ENCODE measurements at places on chromosomes 13 and 19.

DNA sequence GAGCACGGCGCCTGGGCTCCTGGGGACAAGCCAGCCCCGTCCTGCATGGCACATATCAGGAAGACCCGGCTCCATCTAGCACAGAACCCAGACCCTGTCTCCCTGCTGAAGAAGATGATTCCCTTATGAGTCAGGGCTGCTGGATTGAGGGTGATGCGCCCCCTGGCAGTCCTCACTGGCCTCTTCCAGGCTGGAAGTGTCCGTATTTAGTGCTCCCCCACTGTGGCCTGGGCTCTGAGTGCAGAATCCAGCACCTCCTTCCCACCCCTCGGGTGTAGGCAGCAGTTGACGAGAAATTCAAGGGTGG lies 14.9 kb downstream of the COMP start:
- no peak for DNase-seq

DNA sequence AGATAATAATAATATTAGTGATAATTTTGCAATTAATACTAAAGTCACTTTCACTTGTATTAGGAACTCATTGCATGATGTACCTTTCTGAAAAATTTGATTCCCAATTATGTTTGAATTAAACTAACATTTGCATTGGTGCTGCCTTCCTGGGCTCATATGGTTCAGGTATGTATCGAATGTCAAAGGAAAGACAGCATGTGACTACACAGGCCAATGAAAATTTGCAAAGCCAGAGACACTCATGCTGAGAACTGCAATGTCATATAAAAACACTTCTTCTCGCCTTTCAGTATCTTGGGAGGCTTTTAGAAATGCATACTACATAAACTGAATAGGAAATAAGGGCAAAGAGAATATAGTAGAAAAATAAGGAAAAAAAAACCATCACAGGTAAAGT lies 44.3 kb downstream of the RAP2A start:
- no peak for DNase-seq

- DNase-seq, result no peak
Measured at GRCh38 chr19:35120492-35120891, 4.9 kb downstream of the FXYD3 start.

GRCh38 chr19:43569657-43570056 lies 5.7 kb downstream of the XRCC1 start:
- no peak for DNase-seq

- no peak for DNase-seq
Measured at GRCh38 chr19:1999856-2000515, 15.5 kb downstream of the BTBD2 start.

- DNase-seq, result no peak
Measured at GRCh38 chr13:32025730-32026129, 5.8 kb upstream of the FRY start.

DNA sequence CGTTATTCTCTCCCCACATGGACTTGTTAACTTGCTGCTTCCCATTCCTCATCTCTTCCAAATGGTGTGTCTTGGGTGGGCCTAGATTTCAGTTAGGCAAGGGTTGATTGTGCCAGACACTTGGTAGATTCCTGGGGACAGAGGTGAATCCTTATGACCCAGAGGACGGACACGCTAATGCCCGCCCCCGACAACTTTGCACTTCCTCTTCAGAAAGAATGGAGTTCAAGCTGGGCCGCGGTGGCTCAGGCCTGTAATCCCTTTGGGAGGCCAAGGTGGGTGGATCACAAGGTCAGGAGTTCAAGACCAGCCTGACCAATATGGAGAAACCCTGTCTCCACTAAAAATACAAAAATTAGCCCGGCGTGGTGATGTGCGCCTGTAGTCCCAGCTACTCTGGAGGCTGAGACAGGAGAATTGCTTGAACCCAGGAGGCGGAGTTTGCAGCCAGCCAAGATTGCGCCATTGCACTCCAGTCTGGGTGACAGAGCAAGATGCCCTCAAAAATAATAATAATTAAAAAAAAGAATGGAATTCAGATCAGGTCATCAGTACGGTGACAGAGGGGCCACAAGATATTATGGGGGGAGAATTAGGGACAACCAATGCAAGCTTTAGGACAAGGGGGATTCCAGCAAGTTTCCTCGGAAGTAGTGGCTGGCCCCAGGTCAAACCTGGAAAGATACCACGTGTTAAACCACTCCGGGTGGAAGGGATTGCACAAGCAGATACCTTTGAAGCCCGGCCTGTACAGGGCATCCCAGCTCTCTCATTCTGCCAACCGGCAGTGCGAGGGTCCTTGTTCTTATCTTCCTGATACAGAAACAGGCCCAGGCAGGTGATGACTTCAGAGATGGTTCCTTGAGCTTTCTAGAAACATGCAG lies 2.7 kb downstream of the MYO9B start:
- no peak for DNase-seq

GRCh38 chr19:42024622-42025111 lies 30.6 kb upstream of the ATP1A3 start:
- DNase-seq, result no peak

DNA sequence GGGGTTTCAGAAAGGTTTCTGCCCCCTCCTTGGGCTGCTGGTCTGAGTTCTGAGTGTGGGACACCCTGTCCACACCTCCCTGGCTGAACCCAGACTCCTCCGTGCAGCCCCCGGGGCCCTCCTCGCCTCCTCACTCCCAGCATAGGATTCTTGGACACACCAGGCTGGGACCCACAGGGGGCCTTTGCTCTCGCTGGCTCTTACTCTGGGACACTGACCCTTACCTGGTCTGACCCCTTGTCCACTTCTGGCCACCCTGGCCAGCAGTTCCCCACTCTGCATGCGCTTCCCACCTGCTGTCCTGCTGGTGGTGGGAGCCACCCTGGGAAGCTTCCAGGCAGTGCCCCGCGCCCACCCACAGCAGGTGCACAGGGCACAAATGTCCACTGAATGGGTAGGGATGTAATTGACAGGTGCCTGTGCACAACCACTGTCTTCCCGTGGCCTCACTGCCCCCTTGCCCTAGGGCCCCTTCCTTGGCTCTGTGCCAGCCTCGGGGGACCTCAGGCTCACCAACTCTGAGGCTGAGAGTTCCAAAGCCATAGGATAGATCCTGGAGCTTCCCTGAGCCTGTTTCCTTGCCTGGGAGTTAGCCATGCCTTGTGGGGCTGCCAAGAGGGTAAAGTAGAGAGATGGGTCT lies 7.0 kb upstream of the SLC25A42 start:
- no peak for DNase-seq

GRCh38 chr13:46747031-46747820 lies 49.7 kb downstream of the ESD start:
- DNase-seq, result no peak

DNA sequence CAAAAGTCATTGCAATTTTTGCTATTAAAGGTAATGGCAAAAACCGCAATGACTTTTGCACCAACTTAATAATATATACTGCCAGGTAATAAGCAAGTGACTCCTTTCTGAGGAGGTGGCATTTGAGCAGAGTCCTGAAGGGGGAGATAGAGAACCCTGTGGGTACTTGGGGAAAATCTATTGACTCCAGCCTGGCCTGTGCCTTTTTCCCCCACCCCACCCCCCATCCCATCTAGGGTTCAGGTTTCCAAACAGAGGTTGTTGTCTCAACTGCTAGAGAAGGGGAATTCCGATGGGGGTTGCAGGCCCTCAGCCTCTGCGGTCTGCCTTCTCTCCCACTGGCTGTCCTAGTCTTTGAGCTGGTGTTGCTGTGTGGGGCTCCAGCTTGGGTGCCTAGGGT lies 11.5 kb downstream of the S1PR2 start:
- DNase-seq, result no peak

- no peak for DNase-seq
Measured at GRCh38 chr13:110403721-110404120, 96.6 kb downstream of the COL4A2 start.

GRCh38 chr13:54802226-54802625 lies 1773.6 kb downstream of the OLFM4 start:
- no peak for DNase-seq

GRCh38 chr13:84865783-84866221 lies 933.4 kb downstream of the SLITRK6 start:
- DNase-seq, result no peak

- DNase-seq, result peak; percentile 58
Measured at GRCh38 chr13:75135325-75135825, 346.6 kb downstream of the TBC1D4 start.

- DNase-seq, result no peak
Measured at GRCh38 chr13:62418872-62419271, 1003.2 kb upstream of the PCDH20 start.

DNA sequence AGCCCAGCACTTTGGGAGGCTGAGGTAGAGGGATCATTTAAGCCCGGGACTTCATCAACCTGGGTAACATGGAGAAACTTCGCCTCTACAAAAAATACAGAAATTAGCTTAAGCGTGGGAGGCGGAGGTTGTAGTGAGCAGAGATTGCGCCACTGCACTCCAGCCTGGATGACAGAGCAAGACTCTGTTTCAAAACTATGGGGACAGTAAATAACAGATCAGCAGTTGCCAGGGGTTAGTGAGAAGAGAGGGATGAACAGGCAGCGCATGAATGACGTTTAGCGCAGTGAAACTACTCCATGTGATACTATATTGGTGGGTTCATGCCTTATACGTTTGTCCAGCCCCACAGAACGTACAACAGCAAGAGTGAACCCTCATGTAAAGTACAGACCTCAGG lies 7.1 kb upstream of the ICAM3 start:
- DNase-seq, result no peak

DNA sequence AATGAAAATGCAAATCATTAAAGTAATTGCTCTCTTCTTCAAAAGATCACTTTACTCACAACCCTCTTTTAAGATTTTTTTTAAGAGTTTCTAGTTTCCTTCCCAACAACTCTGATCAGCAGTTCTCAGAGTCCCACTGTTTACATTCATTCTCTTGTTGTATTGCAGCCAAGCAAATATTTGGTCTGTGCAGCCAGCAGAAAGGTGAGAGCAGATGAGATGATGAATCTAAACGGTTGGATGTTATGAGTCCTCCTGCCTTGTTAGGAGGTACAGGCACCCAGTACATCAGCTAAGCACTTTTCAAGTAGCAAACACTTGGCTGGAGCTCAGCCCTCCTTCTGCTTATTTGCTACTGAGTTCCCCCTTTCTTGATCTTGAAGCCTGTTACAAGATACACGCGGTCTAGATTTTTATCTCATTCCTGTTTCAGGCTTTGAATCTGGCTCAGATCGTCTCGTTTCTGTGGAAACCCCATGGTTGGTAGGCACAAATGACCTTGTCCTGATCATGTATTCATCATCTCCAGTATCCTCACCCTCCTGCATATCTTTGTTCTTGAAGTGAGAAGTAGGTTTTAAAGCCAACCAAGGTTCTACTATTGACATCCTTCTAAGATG lies 300.7 kb downstream of the DCT start:
- DNase-seq, result no peak

GRCh38 chr19:6608940-6609339 lies 18.0 kb upstream of the CD70 start:
- no peak for DNase-seq

- no peak for DNase-seq
Measured at GRCh38 chr13:72221276-72221962, 354.4 kb upstream of the DACH1 start.

DNA sequence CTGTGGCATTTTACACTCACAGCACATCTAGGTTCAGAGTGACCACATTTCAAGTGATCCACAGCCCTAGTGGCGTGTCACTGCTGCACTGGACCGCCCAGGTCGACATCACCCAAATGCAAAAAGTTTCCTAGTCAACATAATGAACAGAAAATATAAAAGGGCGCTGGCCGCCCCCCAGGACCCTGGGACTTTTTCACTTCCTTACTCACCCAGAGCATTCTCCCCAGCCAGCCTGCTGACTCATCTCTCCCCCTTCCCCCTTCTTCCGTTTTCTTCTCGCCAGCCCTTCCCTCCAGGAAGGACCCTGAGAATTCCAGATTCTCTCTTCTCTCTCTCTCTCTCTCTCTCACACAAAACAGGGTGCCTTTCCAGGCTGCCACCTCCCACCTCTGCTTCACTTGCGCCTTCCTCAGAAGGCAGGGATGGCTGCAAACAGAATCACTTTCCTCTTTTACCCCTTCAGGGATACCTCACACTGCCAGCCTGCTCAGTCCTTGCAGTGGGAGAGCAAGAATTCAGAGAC lies 21.0 kb upstream of the GRWD1 start:
- no peak for DNase-seq

- no peak for DNase-seq
Measured at GRCh38 chr19:3818918-3819317, 32.7 kb upstream of the MATK start.

DNA sequence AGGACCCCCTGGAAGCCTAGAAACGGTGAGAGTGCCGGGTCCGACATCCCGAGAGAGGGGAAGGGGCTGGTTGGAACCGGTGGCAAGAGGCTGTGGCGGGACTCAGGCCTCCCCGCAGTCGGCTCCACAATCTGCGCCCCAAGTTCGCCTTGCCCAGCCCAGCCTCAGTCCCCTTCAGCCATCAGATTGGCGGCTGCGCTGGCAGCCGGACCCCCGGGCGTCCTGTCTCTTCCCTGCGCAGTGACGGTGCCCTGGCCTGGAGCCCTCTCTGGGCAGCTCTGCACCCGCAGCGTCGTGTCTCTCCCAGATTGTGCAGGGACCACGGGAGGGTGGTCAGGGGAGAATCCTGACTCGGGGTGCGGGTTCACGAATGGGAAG lies 315 bp downstream of the ZNF492 start:
- DNase-seq, result no peak

DNA sequence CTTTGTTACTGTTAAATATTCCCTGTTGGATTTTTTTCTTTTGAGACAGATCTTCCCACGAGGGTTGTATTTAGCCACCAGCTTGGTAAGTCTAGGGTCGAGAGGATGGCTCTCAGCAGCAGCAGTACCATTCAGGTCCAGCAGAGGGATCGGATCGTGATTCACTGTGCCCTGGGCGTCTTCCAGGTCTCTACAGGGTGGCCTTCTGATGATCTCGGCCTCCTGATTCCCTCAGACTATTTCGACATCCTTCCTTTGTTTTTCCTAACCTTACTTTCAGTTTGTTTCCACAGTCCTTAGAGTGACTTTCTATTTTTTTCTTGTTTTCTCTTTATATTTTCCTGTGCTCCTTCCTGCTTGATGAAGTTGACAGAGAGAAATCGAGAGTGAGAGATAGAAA lies 1436.9 kb downstream of the UQCRFS1 start:
- no peak for DNase-seq

- DNase-seq, result peak; percentile 26
Measured at GRCh38 chr19:35267353-35267817, 1.4 kb upstream of the USF2 start.

DNA sequence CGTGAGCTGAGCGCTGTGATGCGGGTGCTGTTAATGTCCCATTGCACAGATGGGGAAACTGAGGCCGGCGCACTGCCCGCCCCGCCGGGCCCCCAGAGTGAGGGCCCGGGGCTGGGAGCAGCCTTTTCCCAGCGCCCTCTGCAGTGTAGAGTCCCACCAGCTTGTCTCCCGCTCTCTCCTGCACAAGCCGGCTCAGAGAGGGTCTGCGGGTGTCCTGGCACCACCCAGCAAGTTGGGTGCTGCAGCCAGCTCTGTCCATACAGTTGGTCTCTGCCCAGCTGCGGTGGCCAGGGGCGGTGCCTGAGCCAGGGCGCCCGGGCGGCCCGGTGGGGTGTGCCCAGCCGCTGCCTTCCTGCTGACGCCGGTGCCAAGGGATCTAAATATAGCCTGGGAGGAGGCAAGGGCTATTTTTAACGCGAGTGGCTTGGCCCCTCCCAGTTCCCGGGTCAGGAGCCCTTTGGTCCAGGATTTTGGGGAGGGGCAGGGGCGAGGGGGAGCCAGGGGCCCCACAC lies 19.3 kb downstream of the GADD45B start:
- DNase-seq, result peak; percentile 66

GRCh38 chr19:30276883-30277280 lies 95.3 kb upstream of the ZNF536 start:
- no peak for DNase-seq

Measured in amniotic stem cell (primary cell).